Activated CD4-positive, alpha-beta T cell treated with anti-CD3 and anti-CD28 coated beads for 36 hours (primary cell): ENCODE measurements at places on chromosomes 1 and 21.

DNA sequence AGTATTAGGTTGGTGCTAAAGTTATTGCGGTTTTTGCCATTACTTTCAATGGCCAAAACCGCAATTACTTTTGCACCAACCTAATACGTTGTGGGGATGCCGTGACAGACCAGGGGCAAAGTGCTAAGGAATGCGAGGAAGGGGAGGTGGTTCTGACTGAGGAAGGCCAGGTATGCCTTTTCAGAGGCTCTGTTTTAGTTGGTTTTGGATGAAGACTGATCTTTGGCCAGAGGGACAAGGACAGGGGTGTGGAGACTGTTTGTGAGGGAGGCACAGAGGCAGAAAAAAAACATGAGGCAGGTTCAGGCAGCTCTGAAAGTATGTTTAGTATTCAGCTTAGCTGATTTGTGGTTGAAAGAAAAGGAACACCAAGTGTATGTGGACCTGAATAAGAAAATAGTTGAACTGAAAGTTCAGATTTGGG lies 358.2 kb downstream of the RPS6KC1 start:
- no peak overlapping the region for H3K27ac ChIP-seq
- no peaks in the 10 kb centered on the region for H3K27me3 ChIP-seq
- no peaks in the 10 kb centered on the region for H3K4me1 ChIP-seq
- no peak for DNase-seq
- H3K36me3 ChIP-seq: no peaks in the 10 kb centered on the region
- no peak overlapping the region for H3K4me3 ChIP-seq

DNA sequence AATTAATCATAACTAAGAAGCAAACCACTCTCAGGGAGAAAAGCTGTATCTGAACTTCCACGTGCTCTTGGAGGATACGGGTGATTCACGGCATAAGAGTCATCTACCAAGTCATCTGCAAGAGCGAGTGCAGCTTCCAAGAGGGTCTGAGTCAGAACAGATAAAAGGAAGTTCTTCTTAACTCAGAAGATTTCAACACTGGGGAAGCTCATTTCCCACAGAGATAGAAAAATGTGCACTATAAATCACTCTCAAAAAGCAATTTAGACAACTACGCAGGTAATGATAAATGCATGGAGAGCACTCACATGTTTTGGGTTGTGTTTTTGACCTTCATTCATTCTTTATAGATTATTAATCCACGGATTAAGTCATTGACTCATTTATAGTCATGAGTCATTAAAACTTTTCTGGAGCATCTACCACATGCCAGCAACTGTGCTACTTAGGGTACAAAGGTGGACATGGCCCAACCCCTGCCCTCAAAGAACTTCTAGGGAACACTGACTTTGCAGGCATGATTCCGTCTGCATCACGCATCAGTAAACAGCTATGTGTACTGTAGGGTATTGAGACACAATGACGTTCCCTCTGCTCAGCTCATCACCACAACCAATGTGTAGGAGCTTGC lies 20.8 kb downstream of the KCNJ15 start:
- peaks cover 4% of the 10 kb centered on the region for H3K27me3 ChIP-seq
- DNase-seq: peak; percentile 42
- no peak overlapping the region for H3K4me3 ChIP-seq
- H3K4me1 ChIP-seq: peaks cover 12% of the 10 kb centered on the region
- no peaks in the 10 kb centered on the region for H3K36me3 ChIP-seq

DNA sequence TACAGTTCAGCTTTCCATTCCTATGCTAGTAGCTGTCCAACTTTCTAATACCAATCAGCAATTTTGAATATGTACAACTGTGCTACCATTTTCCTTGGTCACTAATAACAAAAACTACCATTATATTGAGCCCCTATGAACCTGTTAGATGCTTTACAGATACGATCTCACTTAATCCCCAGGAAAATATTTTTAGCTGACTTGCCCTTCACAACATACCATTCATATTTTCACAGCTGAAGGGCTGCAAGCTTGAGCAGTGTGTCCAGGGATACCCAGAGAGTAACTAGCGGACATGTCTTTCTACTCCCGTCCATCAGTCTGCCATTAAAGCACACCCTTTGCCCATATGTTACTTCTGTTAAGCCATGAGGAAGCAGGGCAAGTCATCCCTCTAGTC lies 140.5 kb downstream of the SPATA46 start:
- H3K4me3 ChIP-seq: no peak overlapping the region
- DNase-seq: no peak
- H3K27me3 ChIP-seq: peaks cover 30% of the 10 kb centered on the region

GRCh38 chr21:42012344-42012743 lies 2.2 kb upstream of the ZBTB21 start:
- H3K4me1 ChIP-seq: peaks cover 8% of the 10 kb centered on the region
- no peak for DNase-seq
- peak overlapping the region; percentile 3 for H3K4me3 ChIP-seq
- no peaks in the 10 kb centered on the region for H3K27me3 ChIP-seq
- H3K36me3 ChIP-seq: peaks cover 15% of the 10 kb centered on the region

DNA sequence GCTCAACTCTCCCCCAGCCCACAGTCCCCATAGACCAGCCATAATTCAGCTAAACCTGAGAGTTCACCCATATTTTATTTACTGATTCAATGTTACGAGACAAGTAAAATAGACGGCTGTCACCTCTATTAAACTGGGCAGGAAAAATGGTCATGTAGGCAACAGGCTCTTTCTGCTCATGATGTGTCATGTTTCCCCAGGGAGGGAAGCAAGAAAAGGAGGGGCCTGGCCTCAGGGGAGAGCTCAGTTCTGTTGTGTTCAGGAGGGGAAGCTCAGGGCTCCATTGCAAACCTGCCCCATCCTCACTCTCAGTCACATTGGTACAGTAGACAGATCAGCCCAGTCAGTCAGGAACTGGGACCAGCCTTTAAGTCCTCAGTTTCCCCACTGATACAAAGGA lies 12.8 kb downstream of the GRIK3 start:
- H3K4me3 ChIP-seq: no peak overlapping the region
- no peaks in the 10 kb centered on the region for H3K4me1 ChIP-seq
- no peak for DNase-seq
- H3K36me3 ChIP-seq: no peaks in the 10 kb centered on the region

GRCh38 chr21:17402937-17403336 lies 109.9 kb upstream of the CXADR start:
- no peaks in the 10 kb centered on the region for H3K36me3 ChIP-seq
- no peaks in the 10 kb centered on the region for H3K4me1 ChIP-seq
- no peak overlapping the region for H3K27ac ChIP-seq
- peaks cover 3% of the 10 kb centered on the region for H3K27me3 ChIP-seq
- DNase-seq: no peak

DNA sequence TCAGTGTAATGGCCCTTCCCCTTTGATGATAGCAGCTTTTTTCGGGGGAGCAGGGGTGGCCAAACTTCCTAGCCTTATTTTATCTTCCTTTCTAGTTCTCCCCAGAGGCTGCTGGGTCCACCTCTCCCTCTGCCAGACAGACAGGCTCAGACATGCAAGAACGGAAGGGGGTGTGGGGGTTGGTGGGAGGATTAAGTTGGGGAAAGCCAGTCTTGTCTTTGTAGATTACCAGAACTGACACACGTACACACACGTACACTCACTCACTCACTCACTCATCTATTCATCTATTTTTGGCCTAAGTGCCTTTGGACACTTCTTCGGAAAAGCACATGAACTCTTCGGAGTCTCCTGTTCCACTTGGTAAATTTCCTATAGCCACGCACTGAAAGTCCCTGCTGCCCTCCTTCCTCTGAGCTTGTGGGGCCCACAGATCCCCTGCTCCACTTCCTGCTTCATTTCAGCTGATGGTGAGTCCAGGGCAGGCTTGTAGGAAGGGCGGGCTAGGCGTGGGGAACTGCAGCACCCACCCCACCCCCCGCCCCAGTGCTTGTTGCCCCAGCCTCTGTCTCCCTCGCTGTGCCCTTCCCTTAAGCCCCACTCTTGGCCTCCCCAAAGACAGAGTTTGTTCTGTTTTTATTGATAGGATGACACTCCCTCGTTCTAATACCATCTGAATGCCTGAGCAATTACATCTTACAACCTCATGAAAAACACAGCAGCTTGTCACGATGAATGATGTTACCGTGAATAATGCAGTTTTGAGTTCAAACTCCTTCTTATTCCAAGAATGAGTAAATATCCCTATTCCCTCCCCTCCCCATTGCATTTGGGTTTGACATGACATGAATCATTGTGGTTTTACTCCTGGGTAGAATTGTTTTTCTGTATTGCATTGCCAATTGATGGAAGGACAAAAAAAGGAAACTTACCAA lies 60.7 kb upstream of the ATP5PO start:
- peak; percentile 80 for DNase-seq
- peak overlapping the region; percentile 96 for H3K27ac ChIP-seq
- H3K4me1 ChIP-seq: peaks cover 73% of the 10 kb centered on the region

DNA sequence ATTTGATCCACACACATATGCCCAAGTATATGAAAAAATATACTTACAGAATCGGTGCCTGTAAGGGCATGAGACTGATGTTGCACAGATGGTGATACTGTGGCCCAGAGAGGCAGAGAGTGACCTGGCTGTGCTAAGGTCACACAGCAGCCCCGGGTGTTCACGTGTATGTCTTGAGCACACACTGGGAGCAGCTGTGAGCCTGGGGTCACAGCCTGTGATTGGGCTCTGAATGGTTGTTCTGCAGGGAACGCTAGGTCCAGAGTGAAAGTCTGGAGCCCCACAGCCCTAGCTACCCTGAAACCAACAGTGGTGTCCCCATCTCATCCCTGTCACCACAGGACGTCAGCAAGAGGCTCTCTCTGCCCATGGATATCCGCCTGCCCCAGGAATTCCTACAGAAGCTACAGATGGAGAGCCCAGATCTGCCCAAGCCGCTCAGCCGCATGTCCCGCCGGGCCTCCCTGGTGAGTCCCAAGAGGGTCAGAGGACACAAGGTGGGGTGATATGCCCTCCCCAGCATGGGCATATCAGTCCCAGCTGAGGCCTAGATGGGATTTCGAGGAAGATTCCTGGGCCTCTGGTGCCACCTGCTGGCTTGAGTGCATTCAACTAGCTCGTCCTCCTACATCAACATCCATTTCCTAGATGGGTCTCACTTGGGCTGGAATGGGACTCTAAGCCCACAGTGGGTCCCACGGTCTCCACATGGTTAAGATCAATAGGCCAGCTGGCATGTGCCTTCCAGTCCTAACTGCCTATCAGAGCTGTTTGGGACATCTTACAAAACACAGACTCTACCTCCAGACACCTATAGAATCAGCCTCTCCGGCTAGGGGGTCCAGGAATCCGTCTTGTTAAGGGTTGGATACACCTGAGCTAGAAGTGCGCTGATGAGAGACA lies 19.7 kb downstream of the CDK18 start:
- DNase-seq: peak; percentile 87
- no peak overlapping the region for H3K4me3 ChIP-seq
- H3K27ac ChIP-seq: no peak overlapping the region
- H3K36me3 ChIP-seq: no peaks in the 10 kb centered on the region

GRCh38 chr1:234961456-234962339 lies 166.9 kb downstream of the TOMM20 start:
- peaks cover 92% of the 10 kb centered on the region for H3K4me1 ChIP-seq
- no peaks in the 10 kb centered on the region for H3K27me3 ChIP-seq

DNA sequence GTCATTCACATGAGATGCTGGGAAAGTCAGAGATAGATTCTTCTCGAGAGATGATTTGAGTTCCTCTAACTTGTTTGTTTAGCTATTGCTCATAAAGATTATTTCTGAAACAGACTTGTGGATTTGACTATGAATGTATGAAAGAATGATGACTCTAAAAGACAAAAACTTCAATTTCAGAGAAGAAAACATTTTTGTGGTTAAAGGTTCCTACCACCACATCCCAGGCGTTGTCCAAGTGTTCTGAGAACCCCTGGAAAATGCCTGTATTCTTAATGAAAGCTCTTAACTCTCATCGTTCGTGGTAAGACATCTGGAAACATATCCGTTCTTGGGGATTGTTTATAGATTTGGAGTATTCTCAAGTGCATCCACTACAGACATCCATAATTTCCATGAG lies 228.7 kb downstream of the BARHL2 start:
- H3K27ac ChIP-seq: no peak overlapping the region
- no peak for DNase-seq
- H3K27me3 ChIP-seq: peaks cover 4% of the 10 kb centered on the region
- no peaks in the 10 kb centered on the region for H3K4me1 ChIP-seq
- no peaks in the 10 kb centered on the region for H3K36me3 ChIP-seq
- no peak overlapping the region for H3K4me3 ChIP-seq

GRCh38 chr1:46477153-46477929 lies 12.3 kb upstream of the DMBX1 start:
- H3K27ac ChIP-seq: no peak overlapping the region
- no peaks in the 10 kb centered on the region for H3K4me1 ChIP-seq
- no peak overlapping the region for H3K4me3 ChIP-seq
- H3K27me3 ChIP-seq: peaks cover 24% of the 10 kb centered on the region
- DNase-seq: peak; percentile 89

- H3K4me1 ChIP-seq: no peaks in the 10 kb centered on the region
- H3K4me3 ChIP-seq: no peak overlapping the region
- no peaks in the 10 kb centered on the region for H3K36me3 ChIP-seq
- H3K27me3 ChIP-seq: no peaks in the 10 kb centered on the region
Observed at GRCh38 chr1:241063276-241063675, 293.7 kb downstream of the RGS7 start.

DNA sequence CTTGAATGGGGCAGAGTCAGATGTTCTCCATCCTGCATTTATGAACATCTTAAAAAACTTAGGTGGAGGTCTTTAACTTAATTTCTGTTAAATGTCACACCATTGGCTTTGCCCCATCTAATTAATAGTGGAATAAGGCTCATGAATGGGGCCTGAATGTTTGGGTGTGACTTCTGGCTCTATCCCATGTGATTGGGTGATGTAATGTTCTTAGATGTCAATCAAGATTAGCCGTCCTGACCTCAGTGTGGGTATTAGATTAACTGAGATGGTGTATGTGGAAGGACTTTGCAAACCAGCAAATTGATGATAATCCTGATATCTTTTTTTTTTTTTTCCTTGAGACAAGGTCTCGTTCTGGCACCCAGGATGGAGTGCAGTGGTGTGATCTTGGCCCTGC lies 38.1 kb downstream of the C1orf21 start:
- no peaks in the 10 kb centered on the region for H3K36me3 ChIP-seq
- DNase-seq: no peak
- H3K27me3 ChIP-seq: peaks cover 6% of the 10 kb centered on the region
- H3K4me1 ChIP-seq: no peaks in the 10 kb centered on the region
- H3K4me3 ChIP-seq: no peak overlapping the region

GRCh38 chr1:155657463-155657862 lies 31.1 kb downstream of the YY1AP1 start:
- H3K27ac ChIP-seq: no peak overlapping the region
- peaks cover 36% of the 10 kb centered on the region for H3K36me3 ChIP-seq
- H3K4me1 ChIP-seq: no peaks in the 10 kb centered on the region
- no peak overlapping the region for H3K4me3 ChIP-seq
- no peaks in the 10 kb centered on the region for H3K27me3 ChIP-seq
